Left cardiac atrium (tissue), 4 donors: ENCODE measurements at places on chromosomes 5 and 9. TPM values are rescaled to one million over a fixed set of nuclear protein-coding genes. Genes with fewer than 3 reads are reported as not detected.
A peak's percentile ranks its signal among the peaks of the same experiment; 100 is the strongest.

- peak; percentile 70 for DNase-seq
These were observed 34.7 kb downstream of the ADAM19 start for GRCh38 chr5:157540707-157541446.

The NDST1 gene
- 59.3 TPM for total RNA-seq

The OR1N1 gene
- total RNA-seq, result not detected

DNA sequence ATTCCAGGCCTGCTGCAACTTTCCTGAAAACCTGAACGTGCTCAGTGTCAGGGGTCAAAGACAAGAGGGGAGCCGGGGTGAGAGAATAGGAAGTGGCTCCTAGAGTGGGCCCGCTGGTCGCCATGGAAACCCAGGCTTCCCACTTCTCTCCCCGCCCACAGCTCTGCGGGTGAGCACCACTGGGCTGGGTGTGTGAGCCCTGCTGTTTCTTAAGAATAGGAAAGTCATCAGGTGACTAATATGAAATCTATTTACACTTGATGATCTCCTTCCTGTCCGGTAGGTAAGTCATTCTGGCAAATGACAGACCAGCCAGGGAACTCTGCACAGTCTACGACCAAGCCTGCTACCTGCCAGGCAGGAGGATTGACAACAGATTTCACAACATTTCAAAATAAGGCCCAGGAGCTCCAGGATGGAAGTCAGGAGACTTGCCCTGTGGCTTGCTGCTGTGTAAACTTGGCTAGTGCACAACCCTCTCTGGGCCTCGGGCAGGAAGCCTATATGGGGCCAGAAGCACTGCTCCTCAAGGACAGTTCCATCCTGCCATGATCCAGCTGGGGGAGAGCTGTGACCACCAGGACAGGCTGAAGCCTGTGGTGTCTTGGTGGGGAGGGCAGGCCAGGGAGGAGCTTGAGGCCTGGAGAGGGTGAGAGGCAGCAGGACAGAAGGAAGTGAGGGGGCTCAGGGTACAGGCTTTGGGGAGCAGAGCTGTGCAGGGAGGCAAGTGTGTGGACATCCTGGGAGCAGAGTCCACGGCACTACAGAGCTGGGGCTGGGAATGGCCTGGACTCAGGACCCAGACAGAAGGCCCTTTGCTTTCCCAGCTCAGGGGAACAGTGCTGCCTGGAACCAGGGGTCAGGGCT, 60.6 kb downstream of the SHB start:
- peak; percentile 70 for DNase-seq

DNA sequence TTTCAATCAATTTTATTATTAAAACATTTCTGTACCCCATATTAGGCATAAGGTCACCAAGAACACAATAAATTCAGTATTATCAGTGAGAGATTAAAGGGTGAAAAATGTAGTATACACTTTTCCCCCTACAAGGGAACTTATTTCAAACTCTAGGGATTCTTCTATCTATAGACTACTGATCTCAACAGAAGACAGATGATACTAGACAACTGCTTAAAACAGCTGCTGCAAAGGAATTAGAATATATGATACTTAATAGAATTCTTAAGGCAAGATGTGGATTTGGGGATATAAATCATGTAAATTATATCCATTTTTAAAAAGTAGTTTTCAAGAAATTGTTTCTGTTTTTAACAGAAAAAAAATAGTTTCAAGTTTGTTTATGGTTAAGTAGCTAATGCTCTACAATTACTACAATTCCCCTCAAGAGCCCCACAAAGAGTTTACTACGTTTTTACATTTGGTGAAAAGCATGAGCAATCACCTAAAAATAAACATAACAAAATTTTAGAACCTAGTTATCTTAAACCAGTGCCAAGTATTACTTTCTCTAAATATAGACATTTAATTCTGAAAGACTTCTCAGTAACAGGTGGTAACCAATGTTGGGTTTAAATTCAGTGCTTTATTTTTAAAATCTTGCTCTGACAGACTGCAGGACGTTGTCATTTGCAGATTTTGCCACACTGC, 6.0 kb downstream of the KIF24 start:
- DNase-seq, result no peak

DNA sequence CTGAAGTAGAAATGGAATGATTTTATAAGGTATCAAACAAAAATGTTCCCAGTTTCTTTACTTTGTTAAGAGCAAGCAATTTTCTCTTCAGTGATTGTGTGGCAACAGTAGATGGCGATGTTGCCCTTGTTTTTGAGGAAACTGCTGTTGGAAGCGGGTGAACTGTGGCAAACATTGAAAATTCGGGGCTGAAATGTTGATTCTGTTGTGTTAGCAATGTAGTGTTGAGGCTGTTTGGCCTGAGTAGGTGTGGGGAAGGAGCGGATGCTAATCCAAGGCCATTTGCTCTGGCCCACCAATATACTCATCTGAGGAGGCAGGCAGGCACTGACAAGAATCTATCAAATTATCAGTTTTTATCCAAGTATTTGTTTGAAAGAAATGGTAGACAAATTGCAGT, 129.8 kb downstream of the SLC12A2 start:
- peak; percentile 34 for DNase-seq

- DNase-seq, result no peak
These were observed 1.9 kb downstream of the MAPK9 start for GRCh38 chr5:180289966-180290365.

DNA sequence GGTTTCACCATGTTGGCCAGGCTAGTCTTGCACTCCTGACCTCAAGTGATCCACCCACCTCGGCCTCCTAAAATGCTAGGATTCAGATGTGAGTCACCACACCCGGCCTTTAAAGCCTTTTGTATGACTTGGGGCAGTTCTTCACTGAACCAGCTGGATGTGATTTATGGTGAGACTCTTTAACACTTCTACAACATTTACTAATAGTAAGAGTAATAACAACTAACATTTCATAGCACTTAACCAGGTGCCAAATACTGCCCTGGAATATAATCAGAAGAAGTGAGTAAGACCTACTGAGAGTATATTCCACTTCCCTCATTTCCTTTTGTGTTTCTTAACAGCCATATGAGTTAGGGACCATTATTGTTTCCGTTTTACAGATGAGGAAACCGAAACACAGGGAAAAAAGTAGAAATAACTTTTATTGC, 10.0 kb downstream of the ZSWIM6 start:
- no peak for DNase-seq

GRCh38 chr9:93261735-93262523, 78.0 kb downstream of the WNK2 start:
- no peak for DNase-seq

The NHP2 gene
- 78.3 TPM for total RNA-seq

DNA sequence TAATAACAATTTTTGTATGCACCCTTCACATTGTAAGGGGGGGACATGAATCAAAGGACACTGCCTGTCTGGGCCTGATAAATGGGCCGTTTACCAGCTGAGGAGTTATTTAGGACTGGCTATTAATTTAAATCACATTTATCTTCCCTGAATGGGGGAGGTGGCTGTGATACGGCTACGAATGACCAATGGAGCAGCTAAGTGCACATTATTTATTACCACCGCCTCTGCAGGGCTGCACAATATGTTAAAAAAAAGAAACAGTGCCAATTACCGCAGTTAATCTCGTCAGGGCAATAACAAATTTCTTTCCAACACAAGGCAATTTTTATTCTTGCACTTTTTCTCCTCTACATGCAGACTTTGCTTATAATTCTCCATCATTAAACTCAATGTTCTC, 318.4 kb downstream of the IRX2 start:
- DNase-seq, result no peak

The MAMDC2 gene
- 12.3 TPM for total RNA-seq

- no peak for DNase-seq
These were observed 520 bp upstream of the DHFR start for GRCh38 chr5:80655231-80655774.

- no peak for DNase-seq
These were observed 493.0 kb upstream of the WWC1 start for GRCh38 chr5:167798448-167798847.

GRCh38 chr5:86861512-86861911, 243.8 kb downstream of the COX7C start:
- no peak for DNase-seq

DNA sequence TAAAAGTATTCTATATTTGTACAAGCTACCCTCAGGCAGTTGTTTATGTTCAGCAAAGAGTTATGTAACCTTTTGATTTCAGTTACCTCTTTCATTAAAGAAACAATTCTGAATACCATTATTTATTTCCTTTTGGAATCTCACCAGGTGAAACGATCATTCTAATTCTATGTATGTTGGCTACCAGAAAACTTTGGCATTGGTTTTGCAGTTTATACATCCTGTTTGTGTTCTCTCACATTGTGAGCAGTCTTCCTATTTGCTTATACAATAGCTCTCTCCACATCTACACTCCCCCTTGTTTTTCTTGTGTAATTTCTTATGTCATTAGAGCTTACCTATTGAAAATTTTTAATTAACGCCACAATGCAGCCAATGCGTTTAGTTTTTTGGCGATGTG, 276.0 kb upstream of the MPDZ start:
- DNase-seq, result no peak

GRCh38 chr5:6184481-6184880, 193.9 kb downstream of the MED10 start:
- DNase-seq, result no peak

The GPR21 gene
- total RNA-seq, result 0.21 TPM
